ENCODE measurements at places on chromosomes 12 and 14.

GRCh38 chr12:47741340-47741703 lies 16.0 kb upstream of the ENDOU start:
- DNase-seq, result no peak

- no peak for DNase-seq
Observed at GRCh38 chr12:2221030-2221621, 168.3 kb downstream of the CACNA1C start.

DNA sequence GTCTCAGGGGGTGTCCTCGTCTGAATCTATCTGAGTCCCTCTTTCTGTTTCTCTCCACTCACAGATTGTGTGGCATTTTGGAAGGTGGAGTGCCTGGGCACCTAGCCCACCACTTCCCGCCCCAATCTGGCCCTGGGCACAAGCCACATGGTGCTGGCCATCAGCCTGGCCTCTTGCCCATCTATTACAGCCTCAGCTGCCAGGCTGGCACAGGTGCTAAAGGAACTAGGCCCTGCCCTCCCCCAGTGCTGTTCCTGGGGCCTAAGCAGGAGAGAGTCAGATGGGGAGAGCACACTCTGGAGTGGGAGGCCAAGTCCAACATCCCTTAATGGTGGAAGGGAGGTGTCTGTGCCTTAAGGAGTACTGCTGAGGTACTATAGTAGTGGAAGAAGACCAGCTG lies 8.3 kb upstream of the CALCOCO1 start:
- no peak for DNase-seq

DNA sequence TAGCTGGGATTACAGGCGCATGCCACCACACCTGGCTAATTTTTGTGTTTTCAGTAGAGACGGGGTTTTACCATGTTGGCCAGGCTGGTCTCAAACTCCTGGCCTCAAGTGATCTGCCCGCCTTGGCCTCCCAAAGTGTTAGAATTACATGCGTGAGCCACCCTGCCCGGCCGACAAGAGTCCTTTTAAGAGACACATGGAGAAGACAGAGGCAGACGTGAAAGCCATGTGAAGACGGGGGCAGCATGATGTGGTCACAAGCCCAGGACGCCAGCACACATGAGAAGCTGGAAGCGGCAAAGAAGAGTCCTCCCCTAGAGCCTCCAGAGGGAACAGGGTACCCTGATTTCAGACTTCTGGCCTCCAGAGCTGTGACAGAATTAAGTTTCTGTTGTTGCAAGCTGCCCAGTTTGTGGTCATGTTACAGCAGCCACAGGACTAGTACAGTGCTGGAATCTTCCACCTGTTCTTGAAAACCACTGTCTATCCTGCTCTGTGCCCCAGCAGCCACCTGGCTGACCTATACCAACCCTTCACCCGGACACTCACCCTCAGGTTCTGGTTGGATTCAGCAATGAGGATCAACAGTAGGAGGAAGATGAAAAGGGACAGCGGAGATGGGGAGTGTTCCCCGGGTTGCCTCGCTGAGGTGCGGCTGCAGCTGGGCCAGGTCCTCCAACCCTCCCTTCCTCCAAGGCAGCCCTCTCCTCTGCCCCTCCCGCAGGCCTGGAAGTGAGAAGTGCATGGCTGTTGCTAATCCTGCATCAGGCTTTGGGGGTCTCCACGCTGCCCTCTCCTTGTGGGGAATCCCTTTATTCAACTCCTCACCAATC lies 16.9 kb downstream of the VPS37B start:
- no peak for DNase-seq

GRCh38 chr14:92937051-92937937 lies 14.3 kb downstream of the CHGA start:
- DNase-seq, result no peak

DNA sequence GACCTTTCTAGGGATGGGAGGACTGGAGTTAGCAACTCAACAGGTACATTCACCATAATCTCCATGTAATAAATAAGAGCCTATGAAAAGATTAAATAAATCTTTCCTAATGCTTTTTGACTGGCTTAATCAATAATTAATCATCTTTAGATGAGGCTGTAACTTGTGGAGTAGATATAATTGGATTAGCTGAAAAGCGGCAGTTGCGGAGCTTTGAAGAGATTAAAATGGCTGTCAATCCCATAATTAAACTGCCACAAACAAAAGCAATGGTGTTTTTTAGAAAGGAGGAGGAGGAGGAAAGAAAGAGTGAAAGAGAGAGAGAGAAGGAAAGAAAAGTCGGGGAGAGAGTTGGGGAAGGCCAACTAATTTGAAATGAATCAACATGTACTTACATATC lies 70.7 kb upstream of the TMEM263 start:
- DNase-seq, result no peak

GRCh38 chr12:57227315-57228115 lies 2.0 kb upstream of the SHMT2 start:
- no peak for DNase-seq

All from left kidney (tissue), 8 donors.